ENCODE measurements at places on chromosomes 16 and 17.
A peak's percentile ranks its signal among the peaks of the same experiment; 100 is the strongest.

- no peak for DNase-seq
These were observed 20.2 kb downstream of the CA10 start for GRCh38 chr17:52138350-52138749.

GRCh38 chr17:49223168-49223516 lies 7.4 kb downstream of the PHOSPHO1 start:
- DNase-seq = no peak

DNA sequence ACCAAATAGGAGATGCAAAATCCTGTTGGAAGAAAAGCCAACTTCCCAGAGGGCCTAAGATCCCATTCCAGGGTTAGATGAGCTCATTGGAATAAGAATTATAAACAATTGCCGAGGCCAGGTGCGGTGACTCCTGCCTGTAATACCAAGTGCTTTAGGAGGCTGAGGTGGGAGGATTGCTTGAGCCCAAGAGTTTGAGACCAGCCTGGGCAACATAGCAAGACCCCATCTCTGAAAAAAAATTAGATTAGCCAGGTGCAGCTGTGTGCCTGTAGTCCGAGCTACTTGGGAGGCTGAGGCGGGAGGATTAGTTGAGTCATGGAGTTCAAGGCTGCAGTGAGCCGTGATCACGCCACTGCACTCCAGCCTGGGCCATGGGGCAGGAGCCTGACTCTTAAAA lies 17.8 kb upstream of the SDR42E2 start:
- no peak for DNase-seq

- DNase-seq = peak; percentile 80
These were observed 11.9 kb downstream of the MT4 start for GRCh38 chr16:56576585-56577299.

- DNase-seq = no peak
These were observed 143.3 kb downstream of the AATF start for GRCh38 chr17:37092071-37092470.

DNA sequence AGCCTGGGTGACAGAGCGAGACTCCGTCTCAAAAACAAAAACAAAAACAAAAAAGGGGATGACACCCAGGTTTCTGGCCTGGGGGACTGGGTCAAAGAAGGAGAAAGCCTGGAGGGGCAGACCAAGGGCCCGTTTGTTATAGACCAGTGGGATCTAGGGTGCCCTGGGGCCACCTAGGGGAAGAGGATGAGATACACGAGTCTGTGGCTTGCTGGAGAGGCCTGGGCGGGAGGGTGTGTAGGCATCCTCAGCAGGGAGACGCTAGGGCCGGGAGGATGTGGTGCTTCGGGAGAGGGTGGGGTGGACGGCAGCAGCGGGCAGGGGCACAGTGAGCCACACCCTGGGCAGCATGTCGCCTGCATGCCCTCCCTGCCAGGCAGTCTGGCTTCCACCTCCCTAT lies 17.1 kb upstream of the CRK start:
- DNase-seq = no peak

DNA sequence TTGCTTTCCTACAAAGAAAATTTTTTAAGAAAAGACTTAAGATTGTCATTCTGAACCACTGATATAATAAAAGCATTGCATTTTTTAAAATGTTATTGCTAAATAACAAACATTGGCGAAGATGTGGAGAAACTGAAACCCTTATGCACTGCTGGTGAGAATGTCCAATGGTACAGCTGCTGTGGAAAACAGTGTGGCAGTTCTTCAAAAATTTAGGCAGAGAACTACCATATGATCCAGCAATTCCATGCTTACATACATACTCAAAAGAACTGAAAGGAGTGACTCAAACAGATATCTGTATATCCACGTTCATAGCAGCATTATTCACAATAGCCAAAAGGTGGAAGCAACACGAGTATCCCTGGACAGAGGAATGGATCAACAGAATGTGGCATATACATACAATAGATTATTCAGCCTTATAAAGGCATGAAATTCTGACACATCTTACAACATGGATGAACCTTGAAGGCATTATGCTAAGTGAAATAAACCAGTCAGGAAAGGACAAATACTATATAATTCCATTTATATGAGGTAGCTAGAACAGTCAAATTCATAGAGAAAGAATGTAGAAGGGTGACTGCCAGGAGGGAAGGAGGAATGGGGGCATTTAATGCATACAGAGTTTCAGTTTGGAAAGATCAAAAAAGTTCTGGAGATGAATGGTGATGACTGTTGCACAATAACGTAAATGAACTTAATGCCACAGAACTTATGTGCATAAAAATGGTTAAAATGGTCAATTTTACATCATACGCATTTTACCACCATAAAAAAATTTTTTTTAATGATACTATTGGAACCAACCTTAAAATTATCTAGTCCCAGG lies 92.1 kb downstream of the CACNG1 start:
- DNase-seq = no peak

Measured in stimulated activated CD4-positive, alpha-beta T cell treated with anti-CD3 and anti-CD28 coated beads, Interleukin-12 subunit alpha, Interleukin-12 subunit beta, amount 100 ng/mL, for 48 hours (primary cell).